ENCODE measurements at places on chromosomes 16 and 17. TPM values are rescaled to one million over a fixed set of nuclear protein-coding genes. Genes with fewer than 3 reads are reported as not detected.

CDH13 gene
- total RNA-seq, result 23.0 TPM

HASPIN gene
- 2.4 TPM for total RNA-seq

PLCG2 gene
- 3.1 TPM for total RNA-seq

KRT9 gene
- total RNA-seq, result 0.09 TPM

DNA sequence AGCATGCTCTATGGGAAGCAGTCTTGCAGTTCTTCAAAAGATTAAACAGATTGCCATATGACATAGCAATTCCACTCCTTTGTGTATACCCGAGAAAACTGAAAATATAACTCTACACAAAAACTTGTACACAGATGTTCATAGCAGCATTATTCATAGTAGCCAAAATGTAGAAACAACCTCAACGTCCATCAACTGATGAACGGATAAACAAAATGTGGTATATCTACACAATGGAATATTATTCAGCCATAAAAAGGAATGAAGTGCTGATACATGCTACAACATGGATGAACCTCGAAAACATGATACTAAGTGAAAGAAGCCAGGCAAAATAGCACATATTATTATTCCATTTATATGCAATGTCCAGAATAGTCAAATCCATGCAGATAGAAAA is 221.2 kb upstream of the PSMD7 start:
- H3K36me3 ChIP-seq, result no peaks in the 10 kb centered on the region
- DNase-seq, result no peak
- no peaks in the 10 kb centered on the region for H3K27me3 ChIP-seq

DNA sequence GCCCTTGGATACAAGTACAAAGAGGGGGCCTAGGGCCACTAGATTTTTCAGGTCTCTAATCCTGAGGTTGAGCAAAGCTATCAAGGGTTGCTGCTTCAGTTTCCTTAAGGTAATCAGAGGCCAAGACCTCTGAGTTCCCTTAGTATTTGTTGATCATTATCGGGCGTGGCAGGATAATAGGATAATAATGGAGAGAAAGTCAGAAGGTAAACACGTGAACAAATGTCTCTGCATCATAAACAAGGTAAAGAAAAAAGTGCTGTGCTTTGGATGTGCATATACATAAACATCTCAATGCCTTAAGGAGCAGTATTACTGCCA is 41.5 kb upstream of the YPEL2 start:
- no peaks in the 10 kb centered on the region for H3K4me1 ChIP-seq
- no peak overlapping the region for H3K4me3 ChIP-seq
- H3K36me3 ChIP-seq, result no peaks in the 10 kb centered on the region
- H3K27ac ChIP-seq, result no peak overlapping the region

All from astrocyte (in vitro differentiated cells and primary cell).